D721Med (cell line): ENCODE measurements at places on chromosomes 12 and 14.

DNA sequence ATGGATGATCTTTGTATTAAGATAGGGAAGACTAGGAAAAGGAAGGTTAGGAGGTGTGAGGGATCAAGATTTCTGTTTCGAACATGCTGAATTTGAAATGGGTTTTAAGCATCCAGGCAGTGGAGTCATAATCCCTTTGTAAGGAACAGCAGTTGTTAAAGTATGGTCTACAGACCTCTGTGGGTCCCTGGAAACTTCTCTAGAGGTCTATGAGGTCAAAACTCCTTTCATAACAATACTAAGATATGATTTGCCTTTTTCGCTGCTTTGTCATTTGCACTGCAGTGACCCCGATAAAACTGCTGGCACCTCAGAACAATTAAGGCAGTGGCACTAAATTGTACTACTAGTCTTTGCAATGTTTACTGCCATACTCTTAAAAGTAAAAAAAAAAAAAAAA lies 1.5 kb downstream of the RAD51AP1 start:
- no peak for DNase-seq

DNA sequence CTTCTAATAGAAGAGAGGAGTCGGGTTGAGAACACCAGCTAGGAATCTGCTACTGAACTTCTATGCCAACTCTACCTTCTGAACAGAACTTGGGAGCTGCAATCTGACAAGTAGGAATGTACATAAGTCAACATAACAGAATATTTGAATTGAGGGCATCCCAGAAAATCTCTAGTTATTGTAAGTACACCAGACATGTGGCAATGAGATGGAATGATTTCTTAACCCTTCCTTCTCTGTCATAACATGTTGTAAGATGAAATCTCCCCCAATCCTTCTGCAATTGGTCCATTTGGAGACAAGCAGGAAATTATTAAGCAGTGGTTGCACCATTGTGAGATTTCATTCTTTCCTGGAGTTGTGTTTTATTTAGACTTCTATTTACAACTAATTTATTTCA lies 68.7 kb upstream of the TMPO start:
- DNase-seq = no peak

DNA sequence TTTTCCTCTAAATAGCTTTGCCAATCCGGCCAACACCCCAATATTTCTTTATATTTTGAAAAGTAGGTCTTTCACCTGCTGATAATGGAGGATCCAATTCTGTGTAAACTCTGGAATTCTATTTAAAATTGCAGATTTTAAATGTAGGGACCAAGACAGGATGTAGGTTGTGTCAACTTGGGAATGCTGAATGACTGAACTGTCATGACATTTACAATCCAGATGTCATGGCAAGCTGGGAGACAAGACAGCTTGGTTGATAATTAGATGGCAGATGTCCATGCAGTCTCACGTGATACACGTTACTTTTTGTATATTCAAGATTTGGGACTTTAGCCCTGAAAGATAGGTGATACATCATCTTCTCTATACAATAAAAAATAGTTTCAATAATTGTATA lies 477.2 kb downstream of the DIO2 start:
- no peak for DNase-seq

DNA sequence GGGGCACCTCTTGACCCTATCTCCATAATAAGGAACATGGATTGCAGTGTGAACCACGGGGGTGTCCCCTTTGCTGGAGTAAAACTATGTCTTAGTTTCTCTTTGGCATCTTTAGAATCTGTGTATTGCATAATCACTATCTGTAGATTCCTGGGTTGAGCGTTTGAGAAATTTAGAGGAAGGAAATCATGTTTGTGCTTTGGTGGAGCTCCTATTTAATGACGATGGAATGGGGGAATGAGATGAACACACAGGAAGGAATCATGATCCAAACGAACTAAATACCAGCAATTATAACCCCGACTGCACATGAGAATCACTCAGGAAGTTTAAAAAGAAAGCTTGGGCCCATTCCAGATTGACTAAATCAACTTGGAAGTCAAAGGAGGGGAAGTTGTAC lies 1.3 kb upstream of the MYG1 start:
- DNase-seq = no peak

- DNase-seq = no peak
Observed at GRCh38 chr14:27228053-27228452, 630.2 kb upstream of the NOVA1 start.

DNA sequence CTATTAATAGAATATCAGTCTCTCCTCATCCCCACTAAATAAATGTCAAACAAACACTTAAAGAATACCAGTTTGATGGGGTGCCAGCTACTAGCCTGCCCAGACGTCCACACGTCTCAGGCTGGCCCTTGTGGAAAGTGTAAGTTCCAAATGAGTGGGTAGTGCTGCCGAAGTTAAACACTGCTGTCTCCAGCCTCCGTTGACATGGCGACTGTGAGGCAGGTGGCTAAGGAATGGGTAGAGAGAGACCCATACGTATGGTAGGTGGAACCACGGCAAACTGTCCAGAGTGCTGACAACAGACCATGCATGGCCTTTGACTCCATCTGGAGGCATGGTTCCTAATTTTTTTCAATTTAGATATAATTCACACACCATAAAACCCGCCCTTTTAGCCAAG lies 37.9 kb downstream of the PITPNM2 start:
- DNase-seq = no peak

DNA sequence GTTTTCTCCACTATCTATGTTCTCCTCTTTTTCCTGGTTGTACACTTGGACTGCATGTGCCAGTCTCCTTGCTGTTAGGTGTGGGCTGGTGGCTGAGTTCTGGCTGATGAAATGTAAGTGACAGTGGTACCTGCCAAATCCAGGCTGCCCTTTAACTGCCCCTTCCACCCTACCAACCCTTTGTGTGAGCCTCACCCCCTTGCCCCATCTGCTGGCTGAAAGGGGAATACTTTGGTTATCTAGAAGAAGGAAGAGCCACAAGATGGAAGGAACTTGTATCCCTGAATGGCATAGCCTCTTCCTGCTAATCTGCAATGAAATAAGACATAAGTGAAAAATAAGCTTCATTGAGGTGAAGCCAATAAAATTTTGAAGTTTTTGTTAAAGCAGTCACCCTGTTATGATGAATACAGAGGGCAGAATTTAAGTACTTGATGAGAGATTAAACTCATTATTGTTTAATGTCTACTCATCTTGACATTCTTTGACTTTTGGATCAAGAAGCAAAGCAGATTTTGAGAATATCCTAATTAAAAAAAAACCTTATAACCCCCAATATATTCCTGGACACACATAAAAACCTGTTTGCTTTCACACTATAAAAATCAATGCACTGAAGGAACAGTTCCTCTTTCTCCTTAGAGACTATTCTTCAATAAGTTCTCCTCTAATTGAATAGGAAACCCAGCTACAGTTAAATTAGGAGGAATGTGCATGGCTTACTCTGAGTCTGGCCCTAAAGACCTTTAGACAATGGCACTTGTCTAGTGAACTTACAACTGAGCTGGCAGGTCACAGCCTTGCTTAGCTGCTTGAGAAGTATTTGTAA lies 262.6 kb upstream of the BTG1 start:
- no peak for DNase-seq

DNA sequence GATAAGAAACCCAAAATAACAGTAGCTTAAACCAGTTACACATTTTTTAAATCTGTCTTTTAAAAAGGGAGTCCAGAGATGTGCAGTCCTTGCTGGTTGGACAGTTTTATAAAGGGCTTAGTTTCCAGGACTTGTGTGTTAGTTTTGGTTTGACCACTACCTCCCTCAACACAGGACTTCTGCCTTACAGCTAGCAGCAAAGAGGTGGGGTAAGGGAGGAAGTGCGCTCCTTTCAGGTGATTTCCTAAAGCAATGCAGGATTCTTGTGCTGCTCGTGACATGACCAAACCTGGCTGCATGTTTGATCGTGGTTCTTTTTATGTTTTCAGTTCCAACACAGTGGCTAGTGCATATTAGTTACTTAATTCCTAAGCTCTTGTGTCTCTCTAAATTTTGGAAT lies 266.2 kb downstream of the TMTC2 start:
- no peak for DNase-seq

- no peak for DNase-seq
Observed at GRCh38 chr14:74599321-74599761, 12.7 kb downstream of the LTBP2 start.

- DNase-seq = no peak
Observed at GRCh38 chr12:69998922-69999321, 173.9 kb downstream of the MYRFL start.

DNA sequence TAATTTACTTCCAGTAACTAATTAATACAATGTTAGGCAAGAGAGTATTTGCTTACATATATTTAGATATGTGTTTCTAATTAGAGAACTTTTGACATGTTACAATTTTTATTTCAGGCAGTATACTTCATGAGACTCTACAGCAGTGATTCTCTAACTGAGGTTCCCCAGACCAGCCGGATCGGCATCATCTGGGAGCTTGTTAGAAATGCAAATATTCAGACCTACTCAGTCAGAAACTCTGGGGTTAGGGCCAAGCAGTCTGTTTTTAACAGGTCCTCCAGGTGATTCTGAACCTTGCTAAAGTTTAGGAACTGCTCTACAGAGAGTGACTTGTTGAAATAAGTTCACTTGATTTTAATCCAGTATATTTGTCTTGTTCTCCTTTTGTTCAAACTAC lies 46.5 kb downstream of the ARID2 start:
- DNase-seq = no peak

- DNase-seq = no peak
Observed at GRCh38 chr14:70784886-70785285, 24.4 kb downstream of the MAP3K9 start.

DNA sequence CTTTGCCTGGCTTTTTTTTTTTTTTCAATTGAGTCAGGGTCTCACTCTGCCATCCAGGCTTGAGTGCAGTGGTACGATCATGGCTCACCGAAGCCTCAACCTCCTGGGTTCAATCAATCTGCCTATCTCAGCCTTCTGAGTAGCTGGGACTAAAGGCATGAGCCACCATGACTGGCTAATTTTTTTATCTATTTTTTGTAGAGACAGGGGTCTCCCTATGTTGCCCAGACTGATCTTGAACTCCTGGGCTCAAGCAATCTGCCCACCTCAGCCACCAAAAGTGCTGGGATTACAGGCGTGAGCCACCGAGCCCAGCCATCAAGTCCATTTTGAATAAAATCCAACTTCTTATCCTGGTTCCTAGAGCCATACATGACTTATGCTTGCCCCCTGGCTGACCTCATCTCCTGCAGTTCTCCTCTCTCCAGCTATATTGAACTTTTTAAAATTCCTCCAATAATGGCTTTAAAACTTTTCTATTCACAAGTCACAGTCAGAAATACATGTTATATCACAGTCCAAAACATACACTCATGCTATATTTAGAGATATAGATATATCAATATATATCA lies 10.4 kb upstream of the RND1 start:
- no peak for DNase-seq

DNA sequence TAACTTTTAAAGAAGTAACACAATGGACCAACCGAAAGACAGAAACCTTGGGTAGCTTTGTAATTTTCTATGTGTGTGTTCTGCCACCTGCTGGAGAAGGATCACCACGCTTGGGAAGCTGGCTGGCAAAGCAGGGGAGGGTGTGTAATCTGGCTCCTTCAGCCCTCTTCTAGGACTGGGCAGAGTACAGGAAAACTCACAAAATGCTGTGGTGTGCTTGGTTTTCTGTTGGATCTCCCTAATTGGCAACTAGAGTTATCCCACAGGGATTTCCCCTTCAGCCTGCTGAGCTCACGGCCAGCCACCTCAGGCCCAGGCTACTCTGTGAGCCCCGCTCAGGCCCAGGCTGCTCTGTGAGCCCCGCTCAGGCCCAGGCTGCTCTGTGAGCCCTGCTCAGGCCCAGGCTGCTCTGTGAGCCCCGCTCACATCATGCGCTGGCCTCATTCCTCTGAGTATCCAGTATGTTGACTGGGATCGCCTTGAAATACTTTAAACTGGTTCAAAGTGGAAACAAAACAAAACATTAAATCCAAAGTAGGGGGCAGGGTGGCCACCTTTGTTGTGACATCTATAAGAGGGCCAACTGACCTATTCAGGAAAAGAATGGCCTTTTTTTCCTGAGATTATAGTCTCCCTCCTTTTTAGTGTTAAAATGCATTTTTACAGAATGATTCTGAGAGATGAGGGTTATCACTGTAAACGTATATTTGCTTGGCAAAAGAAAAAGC lies 52.0 kb upstream of the RNU6-8 start:
- DNase-seq = no peak

- no peak for DNase-seq
Observed at GRCh38 chr14:100616854-100617409, 29.7 kb upstream of the BEGAIN start.

GRCh38 chr14:84254290-84254689 lies 1275.7 kb upstream of the FLRT2 start:
- no peak for DNase-seq

- no peak for DNase-seq
Observed at GRCh38 chr12:75509621-75510020, 1.8 kb downstream of the KRR1 start.

DNA sequence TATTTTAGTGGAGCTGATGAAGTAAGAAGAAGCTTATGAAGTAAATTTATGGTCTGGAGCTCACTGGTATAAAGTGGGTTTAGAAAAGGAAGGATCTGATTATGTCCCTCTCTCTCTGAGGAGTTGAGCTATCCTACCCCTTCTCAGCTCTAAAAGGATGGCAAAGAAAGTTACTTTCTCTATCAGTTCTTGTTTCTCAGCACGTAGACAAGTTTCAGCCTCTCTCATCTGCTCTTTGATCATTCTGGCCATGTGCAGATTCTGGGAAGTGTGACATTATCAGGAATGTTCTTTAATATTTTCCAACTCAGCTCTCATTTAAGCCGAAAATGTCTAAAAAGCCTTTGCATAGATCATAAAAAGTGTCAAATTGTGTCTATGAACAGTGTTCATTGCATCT lies 5.8 kb upstream of the EGLN3 start:
- DNase-seq = no peak

DNA sequence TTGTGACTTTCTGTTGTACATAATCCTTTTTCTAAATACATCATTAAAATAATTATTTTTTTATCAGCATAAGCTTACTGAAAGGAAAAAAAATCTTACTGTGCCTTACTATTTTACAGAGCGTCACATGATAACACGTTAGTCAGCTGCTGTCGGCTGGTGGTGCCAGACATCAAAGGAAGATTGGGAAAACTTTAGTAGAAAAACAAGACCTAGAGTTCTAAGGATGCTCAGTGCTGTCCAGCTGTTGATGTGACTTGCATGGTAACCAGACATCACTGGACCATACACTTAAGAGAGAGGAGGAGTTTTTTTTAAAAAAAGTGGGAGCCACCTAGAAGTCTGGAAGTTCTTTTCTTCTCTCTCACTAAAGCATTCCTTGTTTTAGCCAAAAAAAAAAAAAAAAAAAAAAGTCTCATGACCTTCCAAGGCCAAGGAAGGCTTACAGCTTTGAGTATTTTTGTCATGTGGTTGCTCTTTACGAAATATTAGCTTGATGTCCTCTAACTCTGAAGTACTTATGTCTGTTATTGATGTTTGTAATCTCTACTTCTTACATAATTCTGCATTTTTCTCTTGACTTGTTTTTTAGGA lies 4.5 kb downstream of the RASSF8 start:
- DNase-seq = no peak

GRCh38 chr14:94011795-94012194 lies 14.3 kb upstream of the OTUB2 start:
- no peak for DNase-seq

GRCh38 chr12:62135553-62136200 lies 124.5 kb upstream of the USP15 start:
- no peak for DNase-seq

GRCh38 chr12:111451649-111452129 lies 46.0 kb downstream of the SH2B3 start:
- no peak for DNase-seq

- DNase-seq = no peak
Observed at GRCh38 chr12:43126652-43127375, 425.2 kb downstream of the ADAMTS20 start.
